ENCODE measurements at places on chromosomes 16 and 17.

- DNase-seq = no peak
Measured at GRCh38 chr16:79092846-79093245, 507.7 kb downstream of the MAF start.

DNA sequence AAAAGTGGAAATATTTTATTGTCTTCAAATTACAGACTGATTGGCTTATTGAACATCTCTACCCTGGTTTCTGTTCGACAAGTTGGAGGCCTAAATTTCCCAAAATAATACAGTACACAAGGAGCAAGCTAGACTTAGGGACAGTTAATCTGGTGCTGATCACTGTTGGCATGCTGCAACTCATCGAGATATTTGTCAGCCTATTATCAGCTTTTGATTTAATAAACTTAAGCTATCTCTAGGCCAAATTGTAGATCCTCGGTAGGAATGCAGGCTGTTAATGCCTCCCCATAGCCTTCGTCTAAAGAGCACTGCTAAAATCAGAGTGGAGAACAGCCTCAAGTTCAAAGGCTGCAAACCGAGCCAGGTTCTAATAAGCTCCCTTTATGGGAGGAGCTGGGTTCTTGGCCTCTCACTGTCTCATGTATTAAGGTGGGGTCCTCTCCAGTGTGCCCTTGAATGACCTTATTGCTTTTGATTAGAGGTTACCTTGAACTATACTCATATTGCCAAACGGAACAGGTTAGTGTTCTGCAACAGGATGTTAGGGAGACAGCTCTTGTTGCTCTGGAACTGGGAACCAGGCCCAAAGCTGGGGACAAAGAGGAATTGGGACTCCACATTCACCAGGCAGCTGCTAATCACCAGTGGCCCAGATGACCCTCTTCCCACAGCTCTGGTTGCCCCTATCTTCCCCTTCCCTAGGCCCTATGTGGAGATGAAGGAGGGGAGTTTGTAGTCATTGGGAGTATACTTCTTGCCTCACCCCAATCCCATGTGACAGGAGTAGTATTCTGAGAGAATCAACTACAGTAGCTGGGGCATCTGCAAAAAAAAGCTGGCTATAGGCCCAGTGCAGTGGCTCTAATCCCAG lies 69.5 kb upstream of the NOL11 start:
- DNase-seq = no peak

DNA sequence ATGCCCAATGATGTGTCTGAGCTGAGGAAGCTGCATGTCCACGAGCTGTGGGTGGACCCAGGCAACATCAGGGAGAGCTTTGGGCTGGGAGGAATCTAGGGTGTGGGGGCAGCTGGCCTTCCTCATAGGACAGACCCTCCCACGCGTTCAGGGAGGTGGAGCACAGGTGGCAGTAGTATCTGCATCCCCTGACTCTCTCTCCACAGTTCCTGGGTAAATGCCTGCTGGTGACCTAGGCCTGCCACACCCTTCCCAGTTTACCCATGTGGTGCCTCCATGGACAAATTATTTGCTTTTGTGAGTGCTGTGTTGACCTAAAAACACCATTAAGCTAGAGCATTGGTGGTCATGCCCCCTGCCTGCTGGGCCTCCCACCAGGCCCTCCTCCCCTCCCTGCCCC lies 3.2 kb downstream of the HBM start:
- DNase-seq = no peak

- DNase-seq = no peak
Measured at GRCh38 chr16:85948616-85949265, 49.8 kb downstream of the IRF8 start.

GRCh38 chr17:70137451-70138230 lies 31.7 kb upstream of the KCNJ2 start:
- DNase-seq = no peak

DNA sequence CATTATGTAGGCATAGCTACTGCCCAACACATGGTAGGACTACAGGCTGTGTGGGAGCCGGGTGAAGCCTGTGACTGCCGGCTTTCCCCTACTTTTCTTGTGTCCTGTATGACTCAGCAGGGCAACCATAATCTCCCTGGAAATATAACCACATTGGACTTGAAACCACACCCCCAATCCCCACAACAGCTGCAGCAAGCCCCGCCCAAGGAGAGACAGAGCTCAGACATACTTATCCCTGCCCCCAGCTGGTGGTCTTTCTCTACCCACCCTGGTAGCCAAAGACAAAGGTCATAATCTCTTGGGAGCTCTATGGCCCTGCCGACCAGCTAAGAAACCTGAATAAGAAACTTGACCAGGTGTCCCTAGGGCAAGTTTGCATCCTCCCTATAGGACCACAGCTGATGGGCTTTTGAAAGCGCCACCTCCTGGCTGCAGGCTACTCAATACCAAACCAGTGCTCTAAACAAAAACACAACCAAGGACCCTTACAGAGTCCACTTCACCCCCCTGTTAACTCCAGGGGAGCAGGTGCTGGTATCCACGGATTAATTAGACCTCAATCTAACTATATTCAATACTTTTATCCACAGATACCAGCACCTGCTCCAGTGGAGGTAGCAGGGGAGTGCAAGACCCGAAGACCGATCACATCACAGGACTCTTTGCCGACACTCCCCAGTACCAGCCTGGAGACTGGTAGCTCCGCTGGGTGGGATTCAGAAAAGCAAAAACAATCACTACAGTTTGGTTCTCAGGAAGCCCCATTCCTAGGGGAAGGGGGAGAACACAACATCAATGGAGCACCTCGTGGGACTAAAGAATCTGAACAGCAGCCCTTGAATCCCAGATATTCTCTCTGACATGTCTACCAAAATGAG lies 91.2 kb downstream of the IRX5 start:
- no peak for DNase-seq

DNA sequence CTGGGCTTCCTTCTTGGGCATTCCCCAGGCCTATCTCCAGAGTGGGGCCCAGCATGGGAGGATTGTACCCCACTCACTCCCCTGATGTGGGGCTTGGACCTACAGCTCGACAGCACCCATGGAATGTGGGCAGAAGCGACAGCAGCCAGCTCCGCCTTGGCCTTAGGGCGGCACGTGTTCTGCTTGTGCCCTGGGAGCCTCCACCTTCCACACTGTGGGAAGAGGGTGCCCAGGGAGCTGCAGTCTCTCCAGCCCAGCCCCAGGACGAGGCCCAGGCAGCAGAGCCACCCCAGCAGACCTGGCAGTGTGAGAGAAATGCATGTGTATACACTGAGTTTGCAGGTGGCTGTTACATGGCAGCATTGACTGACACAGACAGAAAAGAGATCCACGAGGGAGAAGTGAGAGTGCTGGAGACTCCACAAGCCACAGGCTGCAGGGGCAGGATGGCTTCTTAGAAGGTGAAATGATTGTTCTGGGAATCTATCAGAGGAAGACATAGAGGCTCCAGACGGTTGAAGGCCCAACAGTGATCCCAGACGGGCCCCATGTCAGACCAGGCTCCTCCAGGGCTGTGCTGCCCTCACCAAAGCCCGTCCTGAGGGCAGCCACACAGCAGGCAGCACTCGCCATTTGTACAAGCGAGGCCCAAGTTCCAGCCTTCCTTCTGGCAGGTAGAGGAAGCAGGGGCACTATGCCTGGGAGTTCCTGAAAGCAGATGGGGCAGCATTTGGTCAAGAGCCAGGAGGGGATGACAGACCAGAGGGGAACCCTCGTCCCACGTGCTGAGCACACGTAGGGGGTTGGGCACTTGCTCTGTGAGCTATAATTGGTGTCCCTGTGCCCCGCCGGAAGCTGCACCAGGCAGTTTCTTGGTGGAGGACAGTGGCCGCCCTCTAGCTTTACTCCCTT lies 2.8 kb upstream of the DNASE1 start:
- no peak for DNase-seq

DNA sequence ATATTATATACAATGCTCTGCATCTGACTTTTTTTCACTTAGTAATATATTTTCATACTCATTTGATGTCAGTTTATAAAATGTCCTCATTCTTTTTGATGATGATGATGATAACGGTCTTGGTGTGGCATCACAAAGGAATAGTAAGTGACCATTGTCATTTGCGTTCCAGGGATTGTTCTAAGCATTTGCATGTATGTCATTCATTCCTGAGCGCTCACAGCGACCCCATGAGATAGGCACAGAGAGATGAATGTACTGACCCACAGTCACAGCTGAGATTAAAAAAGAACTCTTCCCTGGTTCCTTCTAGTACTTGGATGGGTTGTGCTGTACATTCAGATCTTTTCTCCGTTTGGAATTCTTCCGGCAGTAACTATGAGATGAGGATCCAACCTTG lies 21.2 kb upstream of the MSI2 start:
- DNase-seq = no peak

GRCh38 chr17:78256707-78257591 lies 25.5 kb downstream of the TMEM235 start:
- no peak for DNase-seq

- no peak for DNase-seq
Measured at GRCh38 chr16:85850344-85850880, 48.5 kb upstream of the IRF8 start.

DNA sequence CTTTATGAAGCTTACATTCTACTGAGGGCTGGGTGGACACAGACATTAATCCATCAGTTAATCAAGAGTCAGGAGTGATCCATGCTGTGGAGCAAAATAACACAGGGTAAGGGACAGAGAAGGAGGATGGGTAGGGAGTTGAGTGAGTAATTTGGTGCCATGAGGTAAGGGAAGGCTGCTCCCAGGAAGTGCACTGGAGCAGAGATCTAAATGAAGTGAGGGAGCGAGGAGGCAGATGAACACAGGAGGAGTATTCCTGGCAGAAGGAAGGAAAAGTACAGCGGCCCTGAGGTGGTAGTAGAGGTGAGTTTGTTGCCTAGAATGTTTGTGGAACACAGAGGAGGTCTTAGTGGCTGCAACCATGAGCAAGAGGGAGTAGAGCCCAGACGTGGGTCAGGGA lies 34.8 kb downstream of the ASIC2 start:
- no peak for DNase-seq

- DNase-seq = no peak
Measured at GRCh38 chr17:80393961-80394360, 21.0 kb upstream of the ENDOV start.

DNA sequence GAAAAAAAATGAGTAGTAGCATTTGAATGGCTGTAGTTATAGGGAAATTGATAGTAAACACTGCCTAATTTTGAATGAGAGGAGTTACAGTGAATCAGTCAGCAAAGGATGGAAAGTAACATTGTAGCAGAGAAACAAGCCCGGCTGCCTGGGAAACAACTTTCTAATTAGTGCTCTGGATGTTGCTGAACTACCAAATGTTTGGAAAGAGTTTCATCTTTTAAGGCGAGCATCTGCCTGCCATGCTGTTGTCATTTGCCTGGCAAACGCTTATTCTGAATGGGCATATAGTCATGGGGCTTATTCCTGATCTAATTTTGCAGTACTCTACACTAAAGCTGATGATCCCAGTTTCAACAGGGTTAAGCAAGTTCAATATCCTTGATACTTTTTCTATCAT lies 138.6 kb downstream of the CDH11 start:
- no peak for DNase-seq

DNA sequence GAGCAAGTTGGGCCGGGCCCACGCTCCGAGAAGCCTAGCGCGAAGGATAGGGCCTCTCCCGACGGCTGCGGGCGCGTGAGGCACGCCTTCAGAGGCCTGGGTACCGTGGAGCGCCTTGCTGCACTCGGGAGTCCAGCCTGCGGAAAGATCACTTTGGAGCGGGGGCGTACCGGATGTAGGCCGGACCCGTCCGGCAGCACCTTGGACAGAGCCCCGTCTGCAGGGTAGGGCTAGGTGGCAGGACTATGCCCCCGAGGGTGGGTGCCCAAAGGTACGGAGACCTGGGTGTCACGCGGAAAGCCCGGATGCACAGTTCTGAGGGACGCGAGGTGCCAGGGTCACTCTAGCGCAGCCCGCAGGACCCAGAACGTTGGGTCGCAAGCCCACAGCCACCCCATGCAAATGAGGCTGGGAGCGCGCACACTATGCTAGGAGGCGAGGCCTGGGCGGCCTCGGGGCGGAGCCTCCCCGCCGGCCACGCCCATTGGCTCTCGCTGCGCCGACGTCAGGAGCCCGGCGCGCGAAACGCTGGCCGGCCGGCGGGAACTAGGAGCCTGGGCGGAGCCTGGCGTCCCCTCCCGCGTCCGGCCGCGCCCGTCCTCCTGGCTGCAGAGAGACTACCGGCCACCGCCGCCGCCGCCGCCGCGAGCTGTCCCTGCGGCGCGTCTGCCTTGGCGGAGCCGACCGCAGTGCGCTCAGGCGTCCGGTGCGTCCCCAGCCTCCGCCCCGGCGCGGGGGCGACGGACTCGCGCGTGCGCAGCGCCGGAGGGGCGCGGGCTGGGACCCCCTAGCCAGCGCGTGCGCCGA lies at the start of gene PAQR4:
Gene PAQR4, plus strand, starts transcription at position 611 of the 807 bp plus-strand sequence. CDS start 327 bp downstream, outside the sequence.
- DNase-seq = peak; percentile 95

- DNase-seq = no peak
Measured at GRCh38 chr17:80603396-80603795, 58.8 kb downstream of the RPTOR start.

DNA sequence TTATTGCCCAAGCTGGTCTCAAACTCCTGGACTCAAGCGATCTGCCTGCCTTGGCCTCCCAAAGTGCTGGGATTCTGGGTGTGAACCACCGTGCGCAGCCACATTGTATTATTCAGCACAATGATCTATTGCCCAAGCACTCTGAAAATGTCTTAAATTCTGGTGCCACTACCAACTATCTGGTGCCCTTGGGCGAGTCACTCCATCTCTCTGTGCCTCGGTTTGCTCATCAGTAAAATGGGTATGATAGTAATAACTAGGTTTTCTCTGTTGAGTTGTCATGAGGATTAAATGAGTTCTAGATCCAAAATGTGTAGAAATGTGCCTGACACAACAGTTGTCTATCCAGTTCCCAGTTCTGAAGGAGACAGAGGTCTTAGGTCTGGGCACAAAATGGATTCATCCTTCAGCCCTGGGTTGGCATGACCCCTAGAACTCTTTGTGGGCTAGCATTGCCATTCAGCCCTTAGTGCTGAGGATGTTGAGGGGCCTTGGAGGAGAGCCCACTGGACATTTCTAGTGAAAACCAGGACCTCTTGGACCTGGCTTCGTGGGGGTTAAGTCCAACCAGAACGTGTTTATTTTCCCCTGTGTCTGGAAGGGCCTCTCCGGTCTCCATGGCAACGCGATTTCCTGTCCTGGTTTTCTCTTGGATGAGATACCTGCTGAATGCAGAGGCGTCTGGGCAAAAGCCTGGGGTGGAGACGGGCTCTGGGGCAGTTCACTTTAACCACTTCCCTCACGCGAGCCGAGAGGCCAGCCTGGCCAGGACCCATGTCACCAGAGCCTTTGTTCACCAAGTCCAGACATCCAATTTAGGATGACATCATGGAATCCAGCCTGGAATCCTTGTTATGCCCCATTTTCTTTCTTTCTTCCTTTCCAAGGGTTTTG lies 43.7 kb upstream of the TNRC6A start:
- no peak for DNase-seq

Measured in 8988T (cell line).